ENCODE measurements at places on chromosomes 7 and 10.

DNA sequence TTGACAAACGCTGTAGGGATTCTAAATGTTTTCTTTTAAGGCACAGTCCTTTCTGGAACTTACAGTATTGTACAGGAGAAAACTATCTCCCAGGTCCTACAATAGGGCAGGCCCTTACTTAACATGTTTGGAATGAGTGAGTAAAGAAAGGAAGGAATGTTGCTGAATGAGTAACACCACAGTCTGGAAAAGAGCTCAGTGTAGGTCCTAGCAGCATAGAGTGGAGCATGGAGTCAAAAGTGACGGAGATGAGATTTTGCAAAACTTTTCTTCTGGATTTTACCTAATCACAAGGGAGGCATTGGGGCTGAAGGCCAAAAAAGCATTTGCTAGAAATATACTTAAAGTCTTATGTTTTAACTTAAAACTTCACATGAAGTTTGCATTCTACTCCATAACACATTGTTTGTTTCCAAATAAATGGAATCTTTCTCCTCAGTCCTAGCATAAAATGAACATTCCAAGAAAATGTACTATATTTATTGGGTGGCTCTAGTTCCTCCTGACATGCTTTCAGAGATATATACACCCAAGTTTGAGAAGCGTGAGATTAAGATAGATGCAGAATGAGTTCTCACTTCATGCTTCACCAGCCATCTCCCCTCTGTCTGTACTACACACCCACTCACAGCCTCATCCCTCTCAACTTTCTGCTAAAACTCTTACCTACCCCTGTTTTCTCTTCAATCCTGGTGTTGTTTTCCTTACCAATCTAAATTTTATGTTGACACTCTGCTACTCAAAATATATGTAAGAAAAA lies 20.2 kb upstream of the ADD3 start:
- no peak for DNase-seq

GRCh38 chr10:5510281-5511072 lies 11.1 kb upstream of the CALML5 start:
- DNase-seq, result no peak

DNA sequence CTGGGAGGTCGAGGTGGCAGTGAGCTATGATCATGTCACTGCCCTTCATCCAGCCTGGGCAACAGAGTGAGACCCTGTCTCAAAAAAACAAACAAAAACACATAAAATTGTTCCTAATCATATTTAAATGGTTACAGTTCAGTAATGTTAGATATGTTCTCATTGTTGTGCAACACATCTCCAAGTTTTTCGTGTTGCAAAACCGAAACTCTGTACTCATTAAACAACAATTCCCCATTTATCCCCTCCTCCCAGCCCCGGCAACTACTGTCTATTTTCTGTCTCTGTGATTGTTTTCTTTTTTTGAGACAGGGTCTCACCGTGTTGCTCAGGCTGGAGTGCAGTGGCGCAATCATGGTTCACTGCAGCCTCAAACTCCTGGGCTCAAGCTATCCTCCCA lies 16.1 kb upstream of the PRXL2A start:
- DNase-seq, result no peak

- no peak for DNase-seq
Measured at GRCh38 chr7:128055637-128056036, 24.4 kb upstream of the LRRC4 start.

GRCh38 chr7:85554236-85555178 lies 367.7 kb upstream of the SEMA3D start:
- peak; percentile 50 for DNase-seq

Measured in Panc1 (cell line).